ENCODE measurements at places on chromosomes 12 and 14.

DNA sequence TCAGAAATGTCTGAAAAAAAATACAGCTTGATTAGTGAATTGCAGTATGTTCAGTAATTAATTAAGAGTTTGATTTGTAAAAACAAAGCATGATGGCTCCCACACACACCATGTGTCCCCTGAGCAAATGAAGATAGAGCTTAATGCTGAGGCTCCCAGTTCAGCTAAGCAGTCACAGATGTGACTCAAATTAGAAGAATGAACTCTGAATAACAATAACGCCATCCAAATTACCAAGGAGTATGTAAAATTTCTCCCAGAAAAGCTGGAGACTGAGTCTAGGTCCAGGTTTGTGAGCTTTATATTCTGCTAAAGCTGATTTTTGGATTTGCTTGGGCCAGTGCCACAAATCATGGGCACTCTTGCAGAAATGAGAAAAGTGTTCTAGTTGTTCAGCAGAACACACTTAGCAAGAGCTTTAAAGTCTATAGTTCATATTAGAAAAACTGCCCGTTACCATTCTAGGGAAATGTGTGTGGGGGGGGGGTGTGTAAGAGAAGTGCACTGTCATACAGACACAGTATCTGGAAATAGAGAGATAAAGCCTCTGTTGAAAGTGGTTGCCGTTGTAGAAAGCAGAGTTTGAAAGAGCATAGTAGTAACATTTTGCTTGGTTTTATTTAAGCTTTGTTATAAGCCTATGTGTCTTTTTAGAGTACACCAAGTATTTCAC lies 253.1 kb downstream of the BCAT1 start:
- no peak for DNase-seq

DNA sequence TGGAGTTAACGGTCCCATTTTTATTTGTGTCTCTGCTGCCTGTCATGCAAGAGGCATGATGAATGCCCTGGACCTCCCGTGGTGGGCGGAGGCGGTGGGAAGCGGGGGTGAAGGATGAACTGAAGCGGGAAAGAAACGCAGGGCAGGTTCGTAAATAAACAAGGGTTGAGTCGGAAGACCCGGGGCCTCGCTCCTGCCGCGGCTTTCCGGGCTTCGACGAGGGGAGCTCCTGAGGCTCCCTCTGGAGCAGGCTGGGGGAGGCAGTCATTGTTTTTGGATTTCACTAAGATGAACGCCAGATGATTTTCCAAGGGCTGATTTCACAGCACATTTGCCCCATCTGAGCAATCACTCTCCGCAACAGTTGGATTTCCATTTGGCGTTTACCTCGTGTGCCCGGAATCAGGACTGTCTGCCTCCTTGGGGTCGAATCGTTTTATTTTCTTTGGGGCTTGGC lies 130.2 kb downstream of the SLC38A6 start:
- DNase-seq, result no peak

- DNase-seq, result no peak
These were observed 137.4 kb downstream of the PAPOLA start for GRCh38 chr14:96639550-96639949.

- DNase-seq, result no peak
These were observed 317.6 kb downstream of the DPF3 start for GRCh38 chr14:72576258-72576657.

GRCh38 chr14:89823743-89824142 lies 130.8 kb downstream of the EFCAB11 start:
- no peak for DNase-seq

DNA sequence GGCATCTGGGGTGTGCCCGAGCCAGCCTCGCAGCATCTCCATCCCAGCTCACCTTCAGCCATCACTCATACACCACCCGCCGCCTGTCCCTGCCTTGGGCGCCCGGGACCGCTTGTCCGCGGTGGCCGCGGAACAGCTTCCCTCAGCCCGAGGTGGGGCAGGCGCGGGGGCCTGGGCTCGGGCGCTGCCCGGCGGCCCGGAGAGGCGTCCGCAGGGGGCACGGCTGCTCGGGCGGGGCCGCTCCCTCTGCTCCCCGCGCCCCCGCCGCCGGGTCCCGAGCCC lies 430 bp downstream of the SLC41A2 start:
- no peak for DNase-seq

DNA sequence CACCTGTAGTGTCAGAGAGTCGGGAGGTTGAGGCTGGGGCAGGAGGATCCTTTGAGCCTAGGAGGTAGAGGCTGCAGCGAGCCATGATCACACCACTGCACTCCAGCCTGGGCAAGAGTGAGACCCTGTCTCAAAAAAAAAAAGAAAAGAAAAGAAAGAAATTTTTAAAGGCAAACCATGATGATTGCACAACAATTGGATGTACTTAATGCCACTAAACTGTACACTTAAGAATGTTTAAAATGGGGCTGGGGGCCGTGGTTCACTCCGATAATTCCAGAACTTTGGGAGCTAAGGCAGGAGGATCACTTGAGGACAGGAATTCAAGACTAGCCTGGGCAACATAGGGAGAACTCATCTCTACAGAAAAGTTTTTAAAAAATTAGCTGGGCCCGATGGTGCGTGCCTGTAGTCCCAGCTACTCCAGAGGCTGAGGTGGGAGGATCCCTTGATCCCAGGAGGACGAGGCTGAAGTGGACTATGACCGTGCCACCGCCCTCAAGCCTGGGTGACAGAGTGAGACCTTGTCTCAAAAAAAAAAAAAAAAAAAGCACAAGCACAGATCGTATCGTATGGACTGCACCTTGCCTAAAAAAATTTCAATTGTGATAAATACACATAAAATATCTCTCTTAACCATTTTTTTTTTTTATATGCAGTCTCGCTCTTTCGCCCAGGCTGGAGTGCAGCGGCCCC lies 32.7 kb downstream of the JAG2 start:
- peak; percentile 3 for DNase-seq

- DNase-seq, result no peak
These were observed 16.3 kb downstream of the ALDH2 start for GRCh38 chr12:111783046-111783445.

DNA sequence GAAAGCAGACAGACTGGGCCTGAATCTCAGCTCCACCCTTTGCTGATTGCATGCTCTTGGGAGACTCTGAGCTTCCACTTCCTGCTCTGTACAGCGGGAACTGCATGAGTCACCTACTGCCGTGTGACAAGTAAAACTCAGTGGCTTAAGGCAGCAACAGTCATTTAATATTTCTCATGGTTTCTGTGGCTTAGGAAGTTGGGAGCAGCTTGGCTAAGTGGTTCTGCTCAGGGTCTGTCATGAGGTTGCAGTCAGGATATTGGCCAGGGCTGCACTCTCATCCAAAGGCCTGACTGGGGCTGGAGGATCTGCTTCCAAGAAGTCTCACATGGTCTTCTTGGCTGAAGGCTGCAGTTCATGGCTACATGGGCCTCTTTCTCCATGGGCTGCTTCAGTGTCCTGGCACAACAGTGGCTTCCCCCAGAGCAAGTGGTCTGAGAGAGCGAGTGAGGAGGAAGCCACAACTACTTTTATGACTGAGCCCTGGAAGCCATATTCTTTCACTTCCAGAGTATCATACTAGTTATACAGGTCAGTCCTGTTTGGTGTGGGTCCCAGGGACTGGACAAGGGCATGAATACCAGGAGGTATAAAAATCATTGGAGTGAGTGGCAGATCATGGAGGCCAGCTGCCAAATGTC lies 49.7 kb downstream of the FAM222A start:
- peak; percentile 11 for DNase-seq

Measured in femur (tissue), 1 donor.